ENCODE measurements at places on chromosomes 2 and 18.

DNA sequence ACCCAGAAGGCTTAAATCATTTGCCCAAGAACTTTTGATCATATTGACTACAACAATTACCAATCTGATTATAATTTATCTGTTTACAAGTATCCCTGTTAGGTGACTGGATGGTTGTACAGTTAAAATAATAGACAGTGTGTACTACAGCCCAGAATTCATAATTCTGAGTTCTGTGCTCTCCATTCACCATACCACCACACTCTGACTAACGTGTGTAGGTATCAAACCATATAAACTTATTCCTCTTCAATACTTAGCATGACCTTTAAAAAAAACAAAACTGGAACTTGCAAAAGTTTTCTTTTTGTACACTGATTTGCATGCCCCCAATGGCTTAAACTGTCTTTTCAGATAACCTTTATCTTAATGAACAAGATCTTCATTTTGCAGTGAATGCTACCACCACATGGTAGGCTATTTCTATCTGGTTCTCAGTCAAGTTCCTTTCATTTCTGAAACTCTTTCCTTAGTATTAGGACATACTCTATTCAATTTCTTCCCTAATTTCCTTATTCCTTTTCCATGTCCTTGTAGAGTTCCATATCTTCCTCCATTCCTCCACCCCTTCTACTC is 50.9 kb downstream of the SOS1 start:
- DNase-seq, result no peak

GRCh38 chr2:105636109-105636740 is 108.5 kb upstream of the NCK2 start:
- no peak for DNase-seq

DNA sequence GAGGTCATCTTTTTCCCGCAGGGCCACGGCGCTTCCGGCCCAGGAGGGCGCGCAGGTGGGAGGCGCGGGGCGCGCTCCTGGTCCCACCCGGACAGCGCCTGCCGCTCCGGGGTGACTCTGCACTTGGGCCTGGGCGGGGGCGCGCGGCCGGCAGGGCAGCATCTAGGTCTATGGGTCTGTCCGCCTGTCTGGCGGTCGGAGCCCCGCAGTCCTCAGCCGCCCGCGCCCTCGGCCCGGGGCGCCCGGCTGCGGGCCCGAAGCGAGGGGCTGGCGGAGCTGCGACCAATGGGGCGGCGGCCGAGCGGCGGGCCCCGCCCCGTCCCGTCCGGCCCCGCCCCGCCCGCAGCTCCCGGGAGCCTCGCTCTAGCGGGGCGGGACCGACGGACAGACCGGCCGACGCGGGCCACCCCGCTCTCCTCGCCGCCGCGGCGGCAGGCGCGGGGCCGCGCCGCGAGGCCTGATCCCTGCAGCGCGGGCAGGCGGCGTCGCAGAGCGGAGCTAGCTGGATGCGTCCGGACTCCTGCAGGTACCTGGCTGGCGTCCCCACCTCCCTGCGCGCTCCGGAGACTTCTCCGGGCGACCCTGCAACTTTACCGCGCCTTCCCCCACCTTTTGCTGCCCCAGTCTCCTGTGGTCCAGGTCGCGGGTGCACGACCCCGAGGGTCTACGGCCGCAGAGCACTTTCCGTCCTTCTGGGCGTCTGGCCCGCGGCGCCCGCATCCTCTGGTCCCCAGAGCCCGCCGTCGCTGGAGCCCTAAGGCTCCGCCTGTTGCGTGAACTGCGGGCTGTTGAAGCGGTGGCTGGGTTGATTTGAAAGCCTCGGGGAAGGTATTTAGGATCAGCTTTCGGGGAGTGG is at the start of gene KCNS3:
KCNS3 (plus strand) TSS at position 387 of the 856 bp plus-strand sequence. CDS start 52,342 bp downstream, outside the sequence.
- DNase-seq, result peak; percentile 13

DNA sequence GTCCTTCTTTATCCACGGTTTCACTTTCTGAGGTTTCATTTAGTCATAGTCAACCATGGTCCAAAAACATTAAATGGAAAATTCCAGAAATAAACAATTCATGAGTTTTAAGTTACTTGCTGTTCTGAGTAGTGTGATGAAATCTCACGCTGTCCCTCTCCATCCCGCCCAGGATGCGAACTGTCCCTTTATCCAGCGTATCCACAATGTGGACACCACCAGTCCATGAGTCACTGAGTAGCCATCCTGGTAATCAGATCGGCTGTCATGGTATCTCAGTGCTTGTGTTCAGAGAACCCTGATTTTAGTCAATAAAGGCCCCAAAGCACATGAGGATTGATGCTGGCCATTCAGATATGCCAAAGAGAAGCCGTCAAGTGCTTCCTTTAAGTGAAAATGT is 3.7 kb downstream of the SP140L start:
- DNase-seq, result no peak

DNA sequence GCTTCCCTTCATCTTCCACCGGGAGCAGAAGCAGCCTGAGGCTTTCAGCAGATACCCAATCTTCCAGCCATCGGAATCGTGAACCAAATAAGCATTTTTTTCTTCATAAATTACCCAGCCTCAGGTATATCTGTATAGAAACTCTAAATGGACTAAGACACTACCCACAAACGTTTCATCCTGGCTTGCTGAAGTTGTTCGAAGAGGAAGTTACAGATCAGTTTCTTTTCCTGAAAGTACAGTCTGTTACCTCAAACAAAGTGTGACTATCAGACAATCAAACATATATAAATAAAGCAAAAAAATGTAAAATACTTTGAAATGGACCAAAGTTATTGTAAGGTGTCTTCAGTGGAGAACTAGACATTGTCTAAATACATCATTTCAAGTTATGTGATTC is 97.9 kb downstream of the MREG start:
- no peak for DNase-seq

GRCh38 chr18:51582551-51582950 is 385.1 kb upstream of the MEX3C start:
- no peak for DNase-seq

DNA sequence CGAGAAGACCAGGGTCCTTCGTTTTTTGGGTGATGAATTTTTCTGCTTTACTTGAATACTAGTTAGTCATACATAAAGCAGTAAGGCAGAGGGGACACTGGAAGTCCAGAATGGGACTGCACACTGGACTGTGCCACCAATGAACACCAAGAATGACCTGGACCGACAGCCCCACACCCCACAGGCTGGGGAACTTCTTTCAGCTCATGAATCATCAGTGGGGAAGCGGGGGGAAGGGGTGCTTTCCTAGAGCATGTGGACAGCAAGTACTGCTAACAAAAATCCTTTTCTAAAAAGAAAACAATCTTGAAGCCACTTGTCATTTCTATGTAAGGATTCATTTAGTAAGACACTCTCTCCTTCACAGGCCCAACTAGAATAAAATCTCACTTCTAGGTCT is 86.0 kb downstream of the DTNB start:
- DNase-seq, result no peak

- no peak for DNase-seq
These were observed 14.7 kb upstream of the CIDEA start for GRCh38 chr18:12239431-12239830.

- no peak for DNase-seq
These were observed 201.8 kb downstream of the OSR1 start for GRCh38 chr2:19156646-19157045.

DNA sequence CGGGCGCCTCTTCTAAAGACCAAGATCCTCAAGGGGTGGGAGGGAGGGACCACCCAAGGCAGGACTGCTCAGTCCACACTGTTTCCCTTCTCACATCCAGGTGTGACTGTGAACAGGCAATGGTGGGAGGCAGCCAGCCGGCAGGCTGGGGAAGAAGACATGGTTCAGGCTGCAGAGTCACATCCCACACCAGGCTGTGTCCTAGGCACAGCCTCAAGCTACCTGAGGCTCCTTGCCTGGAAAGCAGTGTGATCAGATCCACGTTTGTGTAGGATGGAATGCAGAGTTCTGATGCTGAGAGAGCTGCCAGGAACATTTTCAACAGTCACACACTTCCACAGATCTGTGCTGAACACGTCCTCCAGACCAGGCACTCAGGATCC is 16.4 kb downstream of the SLC66A2 start:
- DNase-seq, result no peak

DNA sequence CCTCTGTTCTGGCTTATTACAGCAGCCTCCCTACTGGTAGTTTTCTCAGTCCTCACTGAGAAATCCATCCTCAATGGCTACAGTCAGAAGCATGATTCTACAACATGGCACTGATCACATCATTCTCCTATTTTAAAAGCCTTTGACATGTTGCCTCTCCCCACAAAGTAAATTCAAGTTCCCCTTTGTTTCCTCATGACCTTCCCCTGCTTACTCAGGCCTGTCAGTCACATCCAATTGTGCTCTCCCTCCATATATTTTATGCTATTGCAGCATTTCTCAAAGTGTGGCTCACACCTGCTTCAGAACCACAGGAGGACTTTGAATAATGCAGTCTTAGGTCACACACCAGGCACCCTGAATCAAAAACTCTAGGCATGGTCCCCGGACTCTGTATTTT is 124.6 kb downstream of the SPOPL start:
- no peak for DNase-seq

DNA sequence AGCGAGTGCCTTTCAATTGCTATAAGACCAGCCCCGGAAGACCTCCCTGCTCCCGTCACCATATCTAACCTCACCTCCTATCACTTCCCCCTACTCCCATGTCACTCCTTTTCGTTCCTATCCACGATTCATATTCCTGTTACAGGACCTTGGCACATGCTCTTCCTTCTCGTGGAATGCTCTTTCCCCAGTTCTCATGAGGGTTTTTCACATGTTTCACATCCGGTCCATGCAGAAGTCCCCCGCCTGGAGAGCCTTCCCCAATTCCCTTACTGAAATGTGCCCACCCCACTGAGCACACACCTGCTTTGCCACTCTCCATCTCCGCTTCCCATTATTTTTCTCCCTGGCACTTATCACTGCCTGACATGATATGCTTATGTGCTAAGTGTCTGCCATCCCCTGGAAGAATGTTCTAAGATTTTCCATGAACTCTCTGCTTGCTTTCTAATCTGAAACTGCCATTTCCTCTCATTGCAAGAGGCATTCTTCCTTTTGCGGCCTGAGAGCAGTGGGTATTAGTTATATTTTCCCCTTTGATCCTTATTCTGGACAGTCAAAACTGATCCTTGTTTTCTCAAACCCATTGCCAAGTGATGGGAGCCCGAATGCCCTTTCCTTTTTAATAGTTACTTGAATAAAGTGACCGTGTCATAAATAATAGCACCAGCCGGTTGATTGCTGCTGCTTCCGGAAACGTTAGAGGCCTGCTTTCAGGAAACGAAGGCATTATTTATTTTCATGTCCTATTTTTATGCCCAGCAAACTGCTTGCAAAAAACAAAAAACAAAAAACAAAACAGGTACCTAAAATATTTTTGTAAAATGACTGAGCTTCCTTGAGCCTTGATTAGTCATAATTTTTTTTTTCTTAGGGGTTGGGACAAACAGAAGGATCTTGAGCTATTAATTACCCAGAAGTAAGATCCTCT is 127.9 kb downstream of the ZNF532 start:
- no peak for DNase-seq

DNA sequence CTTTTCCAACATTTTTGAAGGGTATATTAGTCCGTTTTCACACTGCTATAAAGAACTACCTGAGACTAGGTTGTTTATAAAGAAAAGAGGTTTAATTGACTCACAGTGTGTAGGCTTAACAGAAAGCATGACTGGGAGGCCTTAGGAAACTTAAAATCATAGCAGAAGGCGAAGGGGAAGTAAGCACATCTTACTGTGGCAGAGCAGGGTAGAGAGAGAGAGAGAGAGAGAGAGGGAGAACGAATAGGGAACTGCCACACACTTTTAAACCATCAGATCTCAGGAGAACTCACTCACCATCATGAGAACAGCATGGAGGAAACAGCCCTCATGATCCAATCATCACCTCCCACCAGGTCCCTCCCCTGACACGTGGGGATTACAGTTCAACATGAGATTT is 420.3 kb downstream of the SOCS6 start:
- no peak for DNase-seq

GRCh38 chr2:16285813-16286510 is 345.6 kb downstream of the MYCN start:
- DNase-seq, result no peak

GRCh38 chr2:217846321-217846743 is 156.5 kb downstream of the TNS1 start:
- no peak for DNase-seq

DNA sequence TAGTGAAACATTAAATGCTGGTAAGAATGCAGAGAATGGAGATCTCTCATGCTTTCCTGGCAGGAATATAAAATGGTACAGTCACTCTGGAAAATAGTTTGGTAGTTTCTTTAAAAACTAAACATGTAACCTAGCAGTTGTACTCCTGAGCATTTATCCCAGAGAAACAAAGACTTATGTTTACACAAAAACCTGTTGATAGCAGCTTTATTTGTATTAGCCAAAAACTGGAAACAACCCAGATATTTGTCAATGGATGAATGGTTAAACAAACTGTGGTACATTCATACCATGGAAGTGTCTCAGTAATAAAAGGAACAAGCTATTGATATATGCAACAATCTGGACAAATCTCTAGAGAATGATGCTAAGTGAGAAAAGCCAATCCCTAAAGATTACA is 81.7 kb upstream of the CTAGE1 start:
- no peak for DNase-seq

GRCh38 chr2:39994151-39994550 is 215.1 kb upstream of the THUMPD2 start:
- DNase-seq, result peak; percentile 79

DNA sequence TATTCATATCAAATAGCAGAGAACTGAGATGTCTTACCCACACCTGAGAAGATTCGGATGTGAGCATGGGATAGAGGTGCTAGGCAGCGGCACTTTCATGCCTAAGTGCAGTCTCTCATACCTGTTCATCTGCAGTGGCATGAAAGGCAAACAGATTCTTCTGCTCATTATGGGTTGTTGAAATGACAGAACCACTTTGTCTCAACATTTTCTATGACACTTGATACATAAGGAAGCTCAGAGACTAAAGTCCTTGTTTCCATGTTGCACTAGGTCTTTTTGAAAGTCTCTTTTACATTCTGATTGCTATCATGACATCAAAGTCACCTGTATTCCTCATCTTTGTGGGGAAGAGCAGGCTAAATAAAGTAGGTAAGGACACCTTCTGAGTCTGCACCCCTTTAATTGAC is 8.0 kb upstream of the SCN1A start:
- DNase-seq, result no peak

GRCh38 chr2:175350105-175350504 is 168.6 kb upstream of the ATP5MC3 start:
- DNase-seq, result peak; percentile 0

DNA sequence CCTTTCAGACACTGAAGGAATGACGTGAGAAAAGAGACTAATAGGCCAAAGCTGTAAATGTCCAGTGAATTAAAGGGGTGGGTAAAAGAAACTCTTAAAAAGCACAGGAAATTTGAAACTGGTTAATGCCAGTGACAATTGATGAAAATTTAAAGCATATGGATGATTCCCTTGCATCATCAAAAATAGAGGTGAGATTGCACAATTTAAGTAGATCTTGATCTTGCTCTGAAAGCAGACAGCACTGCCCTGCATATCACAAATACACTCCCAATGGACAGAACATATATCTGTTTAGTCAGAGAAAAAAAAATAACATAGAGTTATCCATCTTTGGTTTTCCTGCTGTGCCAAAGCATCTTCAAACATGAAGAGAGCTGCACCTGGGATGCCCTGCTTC is 86.7 kb upstream of the UBE2E3 start:
- no peak for DNase-seq
